Sciatic nerve (tissue), 2 donors: ENCODE measurements at places on chromosomes 1 and 21. TPM values are rescaled to one million over a fixed set of nuclear protein-coding genes. Genes with fewer than 3 reads are reported as not detected.

GRCh38 chr1:156689035-156689952 is 12.1 kb upstream of the NES start:
- DNase-seq, result peak; percentile 89

DNA sequence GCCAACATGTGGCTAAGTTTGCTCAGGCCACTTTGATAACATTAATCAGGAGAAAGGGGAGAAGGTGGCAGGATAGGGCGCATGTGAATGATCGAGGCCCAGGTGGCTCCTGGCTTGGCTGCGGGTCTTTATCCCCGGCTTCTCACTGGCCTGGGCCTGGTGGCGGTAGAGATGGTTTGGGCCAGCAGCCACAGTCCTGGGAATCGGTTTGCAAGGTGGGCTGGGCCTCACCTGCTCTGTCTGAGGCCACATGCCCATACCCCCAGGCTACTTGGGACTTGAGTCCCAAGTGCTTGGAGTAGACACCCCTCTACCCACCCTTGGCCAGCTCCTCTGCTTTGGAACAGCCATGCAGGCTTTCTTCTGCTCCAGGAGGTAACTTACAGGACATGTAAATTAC is 49.7 kb upstream of the DISP3 start:
- DNase-seq, result no peak

DNA sequence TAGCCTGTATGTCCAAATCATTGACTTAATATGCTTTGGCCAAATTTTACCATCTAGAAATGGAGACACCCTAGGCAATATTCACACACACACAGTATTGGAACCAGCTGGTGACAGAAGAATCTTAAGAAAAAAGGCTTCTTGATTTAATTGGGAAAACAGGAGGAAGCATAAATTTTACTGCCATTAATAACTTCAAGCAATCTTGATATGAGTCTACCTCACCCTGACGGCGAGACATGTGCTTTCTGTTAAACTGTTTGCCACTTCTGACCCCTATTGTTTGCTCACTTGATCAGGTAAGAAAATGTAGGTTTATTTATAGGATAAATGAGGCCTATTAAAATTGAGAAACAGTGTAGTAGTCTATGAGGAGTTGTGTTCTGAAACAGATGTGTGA is 73.2 kb downstream of the KIFAP3 start:
- DNase-seq, result no peak

DNA sequence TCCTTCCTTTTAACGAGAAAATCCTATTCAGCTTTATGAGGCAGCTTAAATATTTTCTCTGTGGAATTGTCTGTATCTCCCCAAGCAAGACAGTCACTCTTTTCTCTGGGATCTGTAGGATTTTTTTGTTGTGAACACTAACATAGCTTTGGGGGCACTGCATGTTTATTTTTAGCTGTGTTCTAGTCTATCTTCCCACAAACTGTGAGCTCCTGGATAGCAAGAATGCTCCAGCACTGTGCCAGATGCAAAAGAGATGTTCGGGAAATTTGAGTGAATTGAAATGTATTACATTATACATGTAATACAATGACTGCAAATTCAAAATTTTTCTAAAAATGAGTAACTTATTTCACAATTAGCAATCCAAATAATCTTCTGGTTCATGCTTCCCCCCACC is 282.2 kb downstream of the PLPP3 start:
- DNase-seq, result no peak

DNA sequence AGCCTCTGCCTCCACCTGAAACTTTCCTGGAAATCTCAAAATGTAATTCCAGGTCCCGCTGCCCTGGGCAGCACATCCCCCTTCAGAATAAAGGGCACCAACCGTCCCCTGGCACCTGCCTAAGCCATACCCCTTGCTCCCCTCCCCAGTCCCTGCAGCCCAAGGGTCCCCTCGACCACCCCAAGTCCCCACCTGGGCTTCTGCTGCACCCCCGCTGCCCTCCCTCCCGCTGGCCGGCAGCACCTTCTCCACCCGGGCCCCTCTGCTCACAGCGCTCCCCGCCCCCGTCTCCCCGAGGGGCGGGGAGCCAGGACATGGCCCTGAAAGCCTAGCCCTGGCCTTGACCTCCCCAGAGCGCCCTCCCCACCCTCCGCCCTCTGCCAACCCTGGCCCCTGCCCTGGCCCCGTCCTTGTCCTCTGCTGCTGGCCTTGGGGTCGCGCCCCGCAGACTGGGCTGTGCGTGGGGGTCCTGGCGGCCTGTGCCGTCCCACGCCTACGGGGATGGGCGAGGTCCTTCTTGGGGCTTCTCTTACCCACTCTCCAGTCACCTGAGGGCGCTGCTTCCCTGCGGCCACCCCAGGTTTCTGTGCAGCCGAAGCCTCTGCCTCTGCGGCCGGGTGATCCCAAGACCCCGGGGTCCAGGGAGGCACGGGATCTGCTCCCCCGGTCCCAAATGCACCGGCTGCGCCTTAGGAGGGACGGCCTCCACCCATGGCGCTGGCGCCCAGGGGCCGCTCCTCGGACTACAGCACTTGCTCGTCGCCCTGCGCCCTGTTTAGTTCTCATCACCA is 41.7 kb downstream of the WDR4 start:
- peak; percentile 54 for DNase-seq

DNA sequence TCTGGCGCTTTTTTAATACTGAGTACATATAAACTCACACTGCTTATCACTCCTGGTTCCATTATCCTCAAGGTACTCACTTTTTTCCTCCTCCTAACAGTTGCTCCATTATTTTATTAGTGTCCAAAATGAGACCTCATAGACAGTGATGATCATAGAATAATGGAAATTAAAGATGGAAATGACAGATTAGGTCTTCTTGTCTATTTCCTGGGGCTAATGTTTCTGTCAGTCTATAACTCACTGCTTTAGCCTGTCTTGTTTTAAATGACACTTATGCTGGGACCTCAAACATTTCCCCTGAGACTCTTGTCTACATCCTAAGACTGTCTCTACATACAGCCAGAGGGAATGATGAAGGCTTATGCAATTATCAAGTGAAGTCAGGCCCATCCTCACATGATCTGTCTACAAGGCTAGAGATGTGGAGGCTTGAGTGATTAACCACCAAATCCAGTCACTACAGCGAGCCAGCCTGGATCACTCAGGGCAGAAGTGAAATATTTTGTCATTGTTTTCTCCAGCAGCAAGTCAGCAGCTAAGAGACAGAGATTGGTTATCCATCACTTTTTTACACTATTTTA is 152.1 kb downstream of the ASTN1 start:
- no peak for DNase-seq

SPATA17 gene
- total RNA-seq, result 0.40 TPM

DNA sequence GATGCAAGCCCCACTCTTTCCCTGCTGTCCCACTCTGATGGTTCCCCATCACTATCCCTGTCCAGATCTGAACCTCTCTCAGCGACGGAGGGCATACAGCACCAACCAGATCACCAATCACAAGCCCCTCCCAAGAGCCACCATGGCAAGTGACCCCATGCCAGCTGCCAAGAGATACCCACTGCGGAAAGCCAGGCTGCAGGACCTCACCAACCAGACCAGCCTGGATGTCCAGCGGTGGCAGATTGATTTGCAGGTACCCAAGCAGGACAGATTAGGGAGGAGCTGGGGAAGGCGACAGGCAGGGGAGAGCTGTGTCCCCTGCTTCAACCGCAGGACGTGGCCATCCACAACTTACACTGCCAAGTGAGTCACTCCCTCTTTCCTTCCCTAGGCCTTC is 46.9 kb downstream of the VWA5B1 start:
- DNase-seq, result no peak

KIF2C gene
- 1.2 TPM for total RNA-seq

DNA sequence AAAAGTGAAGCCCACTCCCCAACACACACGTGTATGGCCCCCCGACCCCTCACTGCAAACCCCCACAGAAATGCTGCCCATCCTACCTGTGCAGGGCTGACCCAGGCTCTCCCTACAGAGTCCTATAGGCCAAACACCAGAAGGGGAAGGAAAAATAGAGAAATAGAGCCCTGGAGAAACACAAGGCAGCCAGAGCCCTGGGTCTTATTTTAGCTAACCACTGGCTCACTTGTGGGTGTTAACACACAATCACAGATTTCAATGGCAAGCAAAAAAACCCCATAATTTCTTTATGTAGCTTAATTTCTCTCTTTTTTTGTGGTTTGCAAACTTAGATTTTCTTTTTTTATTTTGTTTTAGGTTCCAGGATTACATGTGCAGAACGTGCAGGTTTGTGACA is 989 bp upstream of the PIGR start:
- no peak for DNase-seq

GRCh38 chr1:108591466-108591865 is 31.6 kb downstream of the EEIG2 start:
- DNase-seq, result no peak

DNA sequence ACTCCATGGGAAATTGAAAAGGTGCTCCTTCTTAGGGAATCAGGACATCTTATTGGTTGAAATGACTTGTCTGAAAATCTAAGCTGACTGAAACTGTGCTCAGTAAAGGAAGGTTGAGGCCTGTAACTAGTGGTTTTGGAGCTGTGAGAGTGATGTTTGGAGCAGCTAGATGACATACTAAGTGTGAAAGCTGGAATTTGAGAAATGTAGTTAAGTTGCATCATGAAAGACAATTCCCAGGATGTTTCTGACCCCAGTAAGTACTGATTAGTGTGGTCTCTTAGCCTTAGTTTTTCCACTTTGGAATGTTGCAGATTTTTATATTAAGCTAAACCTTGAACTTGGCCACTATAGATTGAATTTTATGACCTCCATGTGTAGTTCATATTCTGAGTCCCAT is 154.9 kb downstream of the PAPPA2 start:
- DNase-seq, result no peak

- DNase-seq, result no peak
These were observed 11.6 kb upstream of the HIPK1 start for GRCh38 chr1:113917400-113918082.

- no peak for DNase-seq
These were observed 31.1 kb upstream of the VN1R5 start for GRCh38 chr1:247224822-247225221.

CYP4A11 gene
- total RNA-seq, result 0.36 TPM

DNA sequence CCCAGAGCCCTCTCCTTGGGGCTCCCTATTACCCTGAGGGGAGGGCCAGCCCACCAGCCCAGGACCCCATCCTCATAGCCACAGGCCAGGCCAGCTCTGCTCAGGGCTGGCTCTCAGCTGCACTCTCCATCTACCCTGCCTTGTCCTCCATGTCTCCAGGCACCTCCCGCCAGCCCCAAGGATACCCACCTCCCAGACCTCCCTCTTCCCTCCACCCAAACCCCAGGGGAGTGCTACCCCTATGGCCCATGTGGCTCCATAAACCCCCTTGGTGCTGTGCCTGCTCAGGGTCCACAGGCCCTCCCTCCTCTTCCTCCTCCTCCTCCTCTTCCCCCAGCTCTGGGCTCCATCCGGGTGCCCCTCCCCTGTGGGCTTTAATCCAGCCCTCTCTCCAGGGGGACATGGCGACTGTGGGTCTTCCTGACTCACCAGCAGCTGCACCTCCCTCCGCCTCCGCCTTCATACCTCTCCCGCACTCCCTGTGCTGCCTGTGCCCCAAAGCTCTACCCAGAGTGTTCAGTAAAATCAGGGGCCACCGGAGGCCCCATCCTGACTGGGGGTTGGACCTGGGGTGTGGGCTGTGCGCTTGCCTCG is 9.1 kb downstream of the YBEY start:
- DNase-seq, result no peak

DNA sequence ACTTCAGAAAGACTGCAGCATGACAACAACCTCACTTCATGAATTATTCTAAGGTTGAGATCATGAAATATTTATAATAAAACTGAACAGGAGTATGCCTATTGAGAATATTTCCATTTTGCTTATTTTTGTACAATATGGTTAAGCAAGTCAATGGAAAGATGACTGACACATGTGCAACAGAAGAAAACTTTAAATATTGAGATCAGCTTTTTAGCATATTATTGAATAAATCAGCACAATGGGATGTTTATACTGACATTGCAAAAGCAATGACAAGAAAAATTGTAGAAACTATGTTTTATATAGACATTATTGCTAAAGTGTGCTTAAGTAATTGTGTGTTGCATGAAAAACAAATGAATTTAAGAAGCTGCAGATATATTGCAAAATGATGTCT is 4.6 kb downstream of the LCE7A start:
- DNase-seq, result no peak

- no peak for DNase-seq
These were observed 13.8 kb upstream of the CR1L start for GRCh38 chr1:207631137-207631536.

DNA sequence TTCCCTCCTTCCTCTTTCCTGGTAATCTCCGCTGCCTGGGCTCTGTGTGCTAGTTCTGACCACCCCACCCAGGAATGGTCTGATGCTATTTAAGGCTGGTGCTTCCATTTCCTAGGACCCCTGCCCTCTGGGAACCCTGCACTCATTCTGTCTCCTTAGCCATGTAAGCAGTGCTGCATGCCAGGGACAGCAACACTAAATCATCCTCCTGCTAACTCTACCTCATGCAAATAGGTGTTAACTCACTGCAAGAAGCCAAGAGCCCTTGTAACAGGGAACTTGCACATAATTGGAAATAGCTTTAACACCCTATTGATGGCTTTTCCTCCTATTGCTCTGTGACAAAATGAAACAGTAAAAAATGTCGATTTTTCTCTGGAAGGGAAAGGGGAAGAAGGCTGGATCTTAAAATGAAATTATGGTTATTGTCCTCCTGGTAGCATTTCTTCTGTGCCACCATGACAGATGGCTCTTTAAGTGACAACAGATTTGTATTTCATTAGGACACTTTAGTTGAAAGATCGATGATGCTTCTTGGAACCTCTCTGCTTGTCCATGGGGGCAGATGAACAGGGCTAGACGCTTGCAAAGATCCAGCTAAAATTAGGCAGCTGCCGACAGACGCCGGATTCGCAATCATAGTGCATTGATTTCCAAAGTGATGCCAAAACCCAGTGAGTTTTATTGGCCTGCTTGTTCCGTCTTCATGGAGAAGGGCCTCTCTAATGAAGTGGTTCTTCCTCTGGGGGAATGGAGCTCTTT is 551.7 kb downstream of the MATN1 start:
- peak; percentile 32 for DNase-seq

GRCh38 chr1:206631085-206631509 is 4.2 kb upstream of the DYRK3 start:
- DNase-seq, result peak; percentile 66

CELA2A gene
- total RNA-seq, result 0.94 TPM

GRCh38 chr1:24737368-24738117 is 7.7 kb upstream of the CLIC4 start:
- DNase-seq, result peak; percentile 13

RHD gene
- total RNA-seq, result 0.27 TPM

SLC35F3 gene
- total RNA-seq, result not detected

CFAP298 gene
- 27.4 TPM for total RNA-seq

- no peak for DNase-seq
These were observed 125.6 kb upstream of the LMO4 start for GRCh38 chr1:87202922-87203655.

ATF3 gene
- 32.4 TPM for total RNA-seq

- DNase-seq, result no peak
These were observed 708.8 kb downstream of the LTN1 start for GRCh38 chr21:28283641-28284490.

ZBTB18 gene
- total RNA-seq, result 13.4 TPM

WDTC1 gene
- 39.6 TPM for total RNA-seq

CFAP57 gene
- total RNA-seq, result 0.31 TPM
